ENCODE measurements at places on chromosomes 1 and 21.
A peak's percentile ranks its signal among the peaks of the same experiment; 100 is the strongest.

DNA sequence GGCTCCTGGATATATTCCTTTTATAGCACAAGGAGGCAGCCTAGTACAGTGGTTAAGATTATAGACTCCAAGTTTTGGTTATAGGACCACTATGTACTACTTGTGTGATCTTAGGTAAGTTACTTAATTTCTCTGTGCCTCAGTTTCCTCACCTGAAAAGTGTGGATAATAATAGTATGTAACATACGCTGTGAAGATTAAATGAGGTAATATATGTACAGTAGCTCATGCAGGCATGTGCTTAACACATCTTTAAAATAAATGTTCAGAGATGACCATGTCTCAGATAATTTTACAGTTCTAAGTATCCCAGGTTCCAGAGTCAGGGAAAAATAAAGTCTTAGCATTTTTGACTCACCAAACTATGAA is 55.7 kb upstream of the TRABD2B start:
- no peak for DNase-seq

- no peak for DNase-seq
Measured at GRCh38 chr1:226686440-226687425, 52.3 kb downstream of the ITPKB start.

GRCh38 chr1:112722601-112723510 is 7.7 kb upstream of the PPM1J start:
- no peak for DNase-seq

DNA sequence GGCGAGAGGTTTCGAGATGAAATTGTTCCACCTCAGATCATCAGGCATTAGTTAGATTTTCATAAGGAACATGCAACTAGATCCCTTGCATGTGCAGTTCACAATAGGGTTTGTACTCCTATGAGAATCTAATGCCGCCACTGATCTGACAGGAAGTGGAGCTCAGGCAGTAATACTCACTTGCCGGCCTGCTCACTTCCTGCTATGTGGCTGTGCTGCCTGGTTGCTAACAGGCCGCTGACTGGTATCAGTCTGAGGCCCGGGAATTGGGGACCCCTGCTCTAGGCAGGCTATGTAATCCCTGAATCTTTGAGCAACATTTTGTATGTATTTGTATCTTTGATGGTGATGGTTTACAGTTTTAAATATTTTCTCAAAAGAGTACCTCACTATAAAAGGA is 32.5 kb downstream of the XKR8 start:
- DNase-seq: no peak

GRCh38 chr1:85984636-85985035 is 171.9 kb downstream of the COL24A1 start:
- DNase-seq: no peak

GRCh38 chr1:39692152-39693074 is 1.2 kb upstream of the HPCAL4 start:
- peak; percentile 95 for DNase-seq

- no peak for DNase-seq
Measured at GRCh38 chr1:16158993-16159831, 3.3 kb upstream of the EPHA2 start.

Measured in NCI-H2107 (cell line).